Stimulated activated CD4-positive, alpha-beta T cell treated with anti-CD3 and anti-CD28 coated beads, Interleukin-4, amount 100 ng/mL, for 1 hour (primary cell): ENCODE measurements at places on chromosomes 13 and 19.
A peak's percentile ranks its signal among the peaks of the same experiment; 100 is the strongest.

GRCh38 chr13:72656357-72656756, 71.1 kb downstream of the MZT1 start:
- no peak for DNase-seq

DNA sequence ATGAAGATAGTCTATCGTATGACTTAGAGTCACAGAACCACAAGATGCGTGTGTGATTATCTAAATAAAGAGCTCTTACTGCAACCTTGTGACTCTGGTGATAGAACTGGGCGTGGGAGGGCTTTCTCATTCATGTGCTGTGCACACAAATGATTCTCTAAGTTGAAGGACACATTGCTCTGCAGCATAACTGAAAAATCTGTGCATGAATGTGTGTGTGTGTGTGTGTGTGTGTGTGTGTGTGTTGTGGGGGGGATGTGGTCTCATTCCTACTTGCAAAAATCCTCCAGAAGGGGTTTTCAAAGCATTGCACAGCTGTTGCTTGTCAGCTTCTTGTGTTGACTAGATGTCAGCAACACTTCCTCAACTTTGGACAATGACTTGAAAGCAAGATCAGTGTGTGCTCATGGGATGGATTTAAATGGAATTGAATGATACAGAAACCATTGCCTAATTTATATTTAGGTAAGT, 22.4 kb downstream of the LRCH1 start:
- DNase-seq: no peak

DNA sequence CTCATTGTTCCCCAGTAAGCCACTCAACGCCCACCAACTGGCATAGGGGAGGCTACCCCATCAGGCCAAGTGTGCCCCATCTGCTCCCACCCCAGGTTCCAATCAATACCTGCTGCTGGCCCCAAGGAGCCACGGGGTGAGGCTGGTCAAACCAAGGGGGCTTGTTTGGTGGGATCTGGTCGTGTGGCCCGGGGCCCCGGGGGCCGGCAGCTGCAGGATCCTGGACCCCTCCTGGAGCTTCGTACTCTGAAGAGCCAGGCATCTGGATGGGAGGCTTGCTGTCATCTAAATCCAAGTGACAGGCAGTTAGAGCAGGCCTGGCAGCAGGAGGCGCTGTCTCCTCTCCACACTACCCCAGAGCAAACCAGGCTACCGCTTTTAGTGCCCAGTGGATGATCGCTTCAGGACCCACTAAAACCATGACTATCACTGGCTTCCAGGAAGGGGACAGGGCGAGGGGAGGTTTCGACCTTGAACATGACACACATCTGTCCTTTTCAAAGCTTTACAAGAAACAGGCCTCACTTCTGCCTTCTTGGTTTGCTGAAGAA, 14.2 kb downstream of the CHERP start:
- DNase-seq: peak; percentile 46

GRCh38 chr13:112062072-112062567, 4.8 kb upstream of the SOX1 start:
- no peak for DNase-seq

- DNase-seq: no peak
These were observed 8.8 kb upstream of the CDC34 start for GRCh38 chr19:522726-523125.

GRCh38 chr19:6737284-6737872, at the start of gene GPR108:
GPR108 (minus strand) TSS chr19:6737580; CDS start chr19:6737576, 4 bp downstream.
- DNase-seq: peak; percentile 99

DNA sequence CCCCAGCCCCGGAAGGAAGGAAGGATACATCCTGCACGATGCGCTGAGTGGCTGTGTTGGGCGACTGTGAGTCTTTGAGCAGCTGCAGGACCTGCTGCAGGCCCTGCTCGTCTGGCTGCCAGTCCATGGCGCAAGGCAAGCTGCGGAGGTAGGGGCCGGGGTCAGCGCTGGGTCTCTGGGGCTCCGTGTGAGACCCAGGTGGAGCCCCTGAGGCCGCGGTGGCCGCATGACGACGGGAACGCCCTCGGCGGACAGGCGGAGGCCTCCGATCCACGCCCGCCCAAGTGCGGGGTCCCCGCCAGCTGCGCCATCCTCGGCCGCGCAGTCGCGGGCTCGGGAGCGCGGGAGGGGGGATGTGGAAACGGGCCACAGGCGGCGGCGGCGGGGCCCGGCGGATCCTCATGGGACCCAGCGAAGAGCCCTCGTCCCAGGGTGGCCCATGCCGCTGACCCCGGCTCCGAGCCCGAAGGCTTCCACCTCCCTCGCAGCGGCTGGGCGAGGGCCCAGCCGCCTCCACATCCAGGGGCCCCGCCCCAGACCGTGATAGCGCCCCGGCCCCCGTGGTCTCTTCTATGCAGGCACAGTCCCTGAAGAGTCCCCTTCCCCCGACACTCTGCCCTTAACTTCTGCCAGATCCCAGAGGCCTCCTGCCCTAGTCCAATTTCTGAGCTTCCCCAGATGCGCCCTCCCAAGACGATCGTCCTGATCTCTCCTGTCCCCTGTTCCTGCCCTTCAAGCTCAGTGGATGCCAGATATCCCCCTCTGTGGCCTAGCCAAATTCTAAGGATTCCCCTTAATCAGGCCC, 2.7 kb downstream of the TNPO2 start:
- no peak for DNase-seq

DNA sequence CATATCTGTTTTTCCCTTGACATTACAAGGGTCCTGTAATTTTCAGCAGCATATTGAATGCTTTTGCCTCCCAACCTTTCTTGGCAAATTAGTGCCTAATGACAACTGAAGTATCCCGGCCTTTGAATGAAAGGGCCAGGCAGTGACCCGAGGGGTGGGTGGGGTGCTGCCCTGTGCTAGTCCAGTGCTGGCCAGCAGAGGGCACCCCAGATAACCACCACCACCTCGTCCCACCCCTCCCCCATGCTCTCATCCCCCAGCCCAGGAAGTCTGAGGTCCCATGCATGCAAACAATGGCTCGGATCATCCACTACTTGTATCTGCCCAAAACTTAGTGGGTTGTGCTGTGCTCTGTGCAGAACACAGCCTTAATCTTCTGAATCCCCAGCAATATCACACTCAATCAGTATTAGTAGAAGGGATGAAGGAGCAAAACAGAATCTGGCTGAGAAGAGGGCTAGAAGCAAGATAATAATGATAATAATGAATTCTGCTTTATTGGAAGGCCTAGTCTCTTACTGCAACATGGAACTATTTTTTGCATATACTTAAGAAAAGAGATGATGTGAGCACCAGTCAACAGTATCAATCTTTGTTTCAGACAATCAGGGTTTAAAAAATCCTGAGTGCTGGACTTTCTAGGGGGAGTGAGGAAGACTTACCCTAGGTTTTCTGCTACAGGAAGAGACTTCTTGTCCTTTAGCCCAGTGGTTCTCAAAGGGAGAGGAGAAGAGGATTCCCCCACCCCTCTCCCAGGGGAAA, 3.8 kb downstream of the ATP12A start:
- peak; percentile 66 for DNase-seq

DNA sequence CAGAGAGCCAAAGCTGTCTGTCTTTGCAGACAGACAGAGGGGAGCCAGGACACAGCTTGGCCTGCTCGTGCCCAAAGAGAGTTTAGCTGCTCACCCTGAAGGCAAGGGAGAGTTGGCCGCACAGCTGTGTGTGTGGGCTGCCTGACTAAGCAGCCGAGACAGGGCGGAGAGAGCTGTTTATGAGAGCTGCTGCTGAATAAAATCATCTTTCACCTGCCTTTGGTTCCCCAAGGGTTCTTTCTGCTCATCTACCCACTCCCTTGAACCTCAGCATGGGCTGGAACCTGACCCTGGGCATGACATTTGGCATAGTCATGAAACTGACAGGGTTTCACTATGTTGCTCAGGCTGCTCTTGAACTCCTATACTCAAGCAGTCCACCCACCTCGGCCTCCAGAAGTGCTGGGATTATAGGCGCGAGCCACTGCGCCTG, 98.2 kb downstream of the RBM26 start:
- no peak for DNase-seq

- DNase-seq: no peak
These were observed 314.4 kb downstream of the MYO16 start for GRCh38 chr13:108943842-108944241.

DNA sequence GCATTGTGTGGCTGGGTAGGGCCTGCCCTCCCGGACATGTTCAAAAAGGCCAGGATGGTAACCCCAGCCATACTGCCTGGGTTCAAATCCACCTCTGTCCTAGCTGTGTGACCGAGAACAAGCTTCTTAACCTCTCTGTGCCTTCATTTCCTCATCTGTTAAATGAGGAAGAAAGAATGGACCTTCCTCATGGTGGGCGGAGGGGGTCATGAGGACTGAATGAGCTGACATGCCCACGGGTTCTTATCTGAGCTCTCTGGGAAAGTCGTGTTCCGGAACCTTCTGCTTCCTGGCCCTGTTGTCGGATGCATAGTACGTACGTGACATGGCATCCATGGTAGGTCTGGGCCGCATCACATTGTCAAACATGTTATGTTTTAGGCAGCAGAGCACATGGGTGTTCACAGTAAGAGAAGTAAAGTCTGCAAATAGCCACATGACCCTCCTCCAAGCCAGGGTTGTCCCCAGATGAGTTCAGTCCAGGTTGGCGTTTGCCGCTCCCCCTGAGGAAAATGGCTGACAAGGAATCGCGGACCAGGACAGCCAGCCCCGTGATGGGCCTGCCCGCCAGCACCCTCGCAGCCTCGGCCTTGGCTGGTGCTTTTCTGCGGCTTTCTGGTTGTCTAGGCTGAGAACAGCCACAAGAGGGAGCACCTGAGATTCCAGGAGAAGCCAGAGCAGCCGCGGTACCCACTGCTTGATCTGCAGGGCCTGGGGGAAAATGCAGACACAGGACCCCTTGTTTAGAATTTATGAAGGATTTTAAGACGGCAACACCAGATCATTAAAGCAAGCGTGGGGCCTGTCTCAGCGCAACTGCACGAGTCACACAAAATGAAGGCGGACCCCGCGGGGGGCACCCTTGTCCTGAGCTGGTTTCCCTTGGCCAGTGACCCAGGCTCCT, 2.4 kb upstream of the NTN5 start:
- peak; percentile 66 for DNase-seq

- no peak for DNase-seq
These were observed 17.6 kb downstream of the PPP1R12C start for GRCh38 chr19:55099557-55100506.

GRCh38 chr19:9914315-9915207, 21.8 kb downstream of the OLFM2 start:
- peak; percentile 84 for DNase-seq

- no peak for DNase-seq
These were observed 1253.2 kb upstream of the PRR20A start for GRCh38 chr13:55887561-55887960.

DNA sequence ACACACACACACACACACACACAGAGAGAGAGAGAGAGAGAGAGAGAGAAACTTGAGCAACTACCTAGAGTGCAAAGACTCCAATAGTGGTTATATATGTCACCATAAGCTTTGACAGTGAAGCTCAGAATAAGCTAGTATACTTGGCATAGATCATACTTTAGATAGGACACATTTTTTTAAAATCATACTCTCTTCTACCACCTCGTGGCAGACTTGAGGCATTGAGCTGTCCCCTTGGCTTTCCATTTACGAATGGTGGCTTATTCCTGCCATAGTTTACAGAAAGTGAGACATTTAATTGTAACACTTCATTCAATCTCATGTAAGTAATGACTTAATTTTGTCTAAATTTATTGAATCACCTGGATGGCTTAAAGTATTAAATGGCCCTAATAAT, 108.2 kb downstream of the EDNRB start:
- no peak for DNase-seq

DNA sequence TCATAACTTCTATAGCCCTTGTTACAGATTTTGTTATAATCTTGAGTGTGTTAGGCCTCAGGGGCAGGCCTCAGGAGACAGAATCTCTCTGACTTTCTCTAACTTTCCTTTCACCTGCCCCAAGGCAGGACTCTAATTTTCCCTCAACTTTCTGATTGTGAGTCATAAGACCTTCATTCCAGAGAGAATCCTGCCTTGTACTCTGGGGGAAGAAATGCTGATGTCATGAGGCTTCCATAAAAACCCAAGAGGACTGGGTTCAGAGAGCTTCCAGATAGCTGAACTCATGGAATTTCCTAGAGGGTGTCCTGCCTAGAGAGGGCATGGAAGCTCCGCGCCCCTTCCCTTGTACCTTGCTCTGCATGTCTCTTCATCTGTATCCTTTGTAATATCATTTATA, 5.3 kb upstream of the KBTBD6 start:
- no peak for DNase-seq

- no peak for DNase-seq
These were observed 64.6 kb upstream of the SOX21 start for GRCh38 chr13:94776956-94777355.

- no peak for DNase-seq
These were observed 9.4 kb downstream of the ANGPTL8 start for GRCh38 chr19:11248852-11249251.

GRCh38 chr19:9498183-9498902, at the start of gene ZNF560:
ZNF560 (minus strand) TSS chr19:9498616; CDS start chr19:9475313, 23,303 bp downstream.
- DNase-seq: no peak

GRCh38 chr19:5585461-5586299, 17.9 kb upstream of the TINCR start:
- peak; percentile 61 for DNase-seq

GRCh38 chr13:36358175-36358718, 12.1 kb upstream of the SPART start:
- no peak for DNase-seq
